ENCODE measurements at places on chromosomes 2 and 18. TPM values are rescaled to one million over a fixed set of nuclear protein-coding genes. Genes with fewer than 3 reads are reported as not detected.

GRCh38 chr2:240586919-240587800 lies 626 bp downstream of the CAPN10 start:
- no peak for DNase-seq

- peak; percentile 81 for DNase-seq
Measured at GRCh38 chr18:3012136-3013023, 564 bp downstream of the LPIN2 start.

- no peak for DNase-seq
Measured at GRCh38 chr2:159176555-159176954, 109.9 kb downstream of the WDSUB1 start.

ST8SIA5 gene
- 16.0 TPM for total RNA-seq

COLEC11 gene
- total RNA-seq = 25.1 TPM

DYNAP gene
- total RNA-seq = not detected

GRCh38 chr18:35460736-35461161 lies 37.0 kb downstream of the INO80C start:
- no peak for DNase-seq

DNA sequence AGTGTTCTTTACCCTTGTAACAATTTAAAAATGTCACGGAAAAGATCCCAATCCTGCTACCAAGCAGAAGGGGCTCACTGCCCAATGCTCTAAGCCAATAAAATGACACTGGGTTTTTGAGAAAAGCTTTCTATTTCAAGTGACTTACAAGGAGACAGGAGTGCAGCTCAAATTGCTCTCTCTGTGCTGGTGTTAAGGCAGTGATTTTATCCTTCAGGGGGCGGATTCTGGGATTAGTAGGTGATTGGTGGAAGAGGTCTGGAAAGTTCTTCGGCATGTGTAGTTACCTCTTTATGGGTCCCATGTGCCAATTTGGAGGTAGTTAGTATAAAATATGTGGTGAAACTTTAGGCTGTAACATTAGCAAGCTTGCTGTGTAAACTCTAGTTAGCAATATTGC lies 27.4 kb upstream of the MCM6 start:
- no peak for DNase-seq

- DNase-seq = no peak
Measured at GRCh38 chr2:178473931-178474330, 4.5 kb downstream of the FKBP7 start.

GRCh38 chr2:231393149-231394131 lies 2.1 kb upstream of the B3GNT7 start:
- DNase-seq = no peak

DNA sequence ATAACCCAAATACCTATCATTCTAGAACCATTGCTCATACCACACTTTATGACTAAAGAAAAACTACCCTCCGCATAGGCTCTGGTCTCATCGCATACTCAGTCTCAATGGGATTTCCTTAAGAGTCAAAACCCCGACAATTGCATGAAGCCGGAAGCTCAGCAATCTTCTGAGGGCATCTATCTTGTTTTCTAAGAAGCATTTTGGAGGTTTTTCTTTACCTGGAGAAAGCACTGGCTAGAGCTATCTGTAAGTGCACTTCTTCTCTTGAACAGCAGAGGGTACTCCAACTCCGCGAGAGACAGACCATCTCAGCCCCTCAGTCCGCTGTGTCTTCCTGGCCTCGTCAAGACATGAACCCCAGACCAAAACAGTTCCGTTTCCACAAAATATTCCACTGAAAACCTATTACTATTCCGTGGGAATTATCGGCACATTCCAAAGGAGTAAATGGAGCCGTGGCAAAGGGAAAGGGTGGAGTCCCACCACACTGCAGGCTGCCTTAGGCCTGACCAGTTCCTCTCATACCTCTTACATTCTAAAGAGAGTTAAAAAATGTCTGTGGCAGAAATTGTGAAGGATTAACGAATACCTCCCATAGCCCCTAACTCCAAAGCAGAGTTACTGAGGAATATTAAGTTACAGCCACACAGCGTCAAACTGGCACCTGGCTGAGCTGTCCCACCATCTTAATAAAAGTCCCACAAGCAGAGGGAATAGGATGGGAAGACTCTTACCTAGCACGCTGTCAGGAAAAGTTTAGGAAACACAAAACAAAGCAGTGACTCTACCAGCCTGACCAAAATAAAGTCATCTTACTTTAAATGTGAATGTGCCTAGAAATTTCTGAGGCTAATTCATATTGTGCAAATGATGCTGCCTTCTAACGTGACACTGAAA lies 325.6 kb upstream of the VRK2 start:
- peak; percentile 14 for DNase-seq

DNA sequence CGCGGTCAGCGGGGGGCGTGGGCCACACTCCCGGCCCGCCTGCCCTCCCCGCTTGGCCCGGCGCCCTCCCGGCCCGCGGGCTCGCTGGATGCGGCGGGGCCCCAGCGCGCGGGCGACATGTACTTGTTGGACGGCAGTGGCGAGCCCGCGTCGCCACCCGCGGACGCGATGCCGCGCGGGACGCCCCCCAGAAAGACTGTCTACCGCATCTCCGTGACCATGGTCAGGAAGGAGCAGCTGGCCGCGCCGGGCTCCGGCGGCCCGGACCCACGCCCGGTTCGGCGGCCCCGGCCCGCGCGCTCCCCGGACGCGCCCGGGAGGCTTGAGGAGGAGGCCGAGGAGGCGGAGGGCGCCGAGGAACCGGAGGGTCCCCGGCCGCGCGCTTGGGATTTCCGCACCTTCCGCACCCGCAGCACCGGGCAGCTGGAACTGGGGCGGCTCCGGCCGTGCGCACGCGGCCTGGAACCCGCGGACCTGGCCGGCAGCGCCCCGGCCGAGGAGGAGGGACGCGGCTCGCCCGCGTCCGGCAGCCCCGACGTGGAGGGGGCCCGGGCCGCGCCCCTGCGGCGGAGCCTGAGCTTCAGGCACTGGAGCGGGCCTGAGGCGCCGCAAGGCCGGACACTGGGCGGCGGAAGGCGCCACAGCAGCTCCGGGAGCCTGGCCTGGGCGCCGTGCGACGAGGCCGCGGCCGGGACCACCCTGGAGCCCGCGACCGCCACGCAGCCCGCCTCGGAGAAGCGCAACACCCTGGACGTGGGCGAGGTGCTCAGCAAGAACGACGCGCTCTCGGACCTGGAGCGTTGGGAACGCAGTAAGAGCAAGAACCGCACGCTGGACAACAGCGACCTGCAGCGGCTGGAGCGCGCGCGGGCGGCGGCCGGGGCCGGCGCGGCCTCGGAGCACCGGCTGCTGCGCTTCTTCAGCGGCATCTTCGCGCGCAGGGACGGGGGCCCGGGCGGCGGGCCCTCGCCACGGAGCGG lies 176.4 kb downstream of the AGAP1 start:
- DNase-seq = peak; percentile 83

CRYBA2 gene
- not detected for total RNA-seq

- DNase-seq = no peak
Measured at GRCh38 chr18:76960528-76961035, 138.2 kb downstream of the ZNF236 start.

CPS1 gene
- total RNA-seq = 2.5 TPM

- no peak for DNase-seq
Measured at GRCh38 chr2:110748489-110748867, 16.1 kb downstream of the ACOXL start.

DNA sequence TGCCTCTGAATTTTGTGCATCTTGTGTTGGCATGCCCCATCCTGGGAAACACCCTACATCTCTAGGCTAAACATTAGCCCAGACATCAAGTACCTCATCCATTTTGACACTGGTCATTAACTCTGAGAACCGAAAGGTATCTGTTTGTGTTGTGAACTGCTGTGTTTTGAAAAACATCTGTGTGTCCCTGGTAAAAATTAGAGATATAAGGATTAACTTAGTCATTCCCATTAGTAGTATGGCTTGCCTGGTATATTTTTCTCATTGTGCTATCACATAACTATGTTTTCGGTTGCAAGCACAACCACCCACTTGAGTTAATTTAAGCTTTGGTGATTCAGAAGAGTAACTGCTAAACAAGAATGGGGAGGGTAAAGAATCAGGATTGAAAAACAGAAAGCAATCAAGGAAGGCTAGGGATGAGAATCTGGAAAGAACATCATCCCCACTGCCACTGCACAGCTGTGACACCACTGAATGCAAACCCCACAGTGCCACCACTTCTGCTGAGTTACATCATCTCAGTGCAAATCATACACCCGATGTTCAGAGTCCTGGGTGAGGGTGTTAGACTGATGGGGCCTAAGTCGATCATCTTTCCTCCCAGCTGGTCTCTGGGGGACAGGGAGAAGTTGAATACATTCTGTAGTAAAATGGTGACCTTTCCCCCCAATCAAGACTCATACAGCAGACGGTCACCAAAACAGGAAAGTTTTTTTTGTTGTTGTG lies 234.0 kb downstream of the EPHA4 start:
- no peak for DNase-seq

FZD7 gene
- 15.2 TPM for total RNA-seq

- no peak for DNase-seq
Measured at GRCh38 chr2:109069331-109070194, 59.4 kb upstream of the SH3RF3 start.

DNA sequence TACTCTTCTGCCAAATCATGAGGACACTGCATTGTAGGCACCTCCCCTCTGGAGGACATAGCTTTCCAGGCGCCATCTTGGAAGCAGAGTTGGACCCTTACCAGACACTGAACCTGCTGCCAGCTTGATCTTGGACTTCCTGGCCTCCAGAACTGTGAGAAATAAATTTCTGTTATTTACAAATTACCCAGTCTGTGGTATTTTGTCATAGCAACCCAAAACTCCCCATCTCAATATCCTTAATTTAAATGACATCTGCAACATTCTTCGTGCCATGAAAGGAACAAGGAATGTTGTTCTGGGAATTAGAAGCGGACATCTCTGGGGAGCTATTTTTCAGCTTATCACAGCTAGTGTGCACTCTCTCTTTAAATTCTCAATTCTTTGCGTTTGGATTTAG lies 57.4 kb upstream of the CHRNA1 start:
- no peak for DNase-seq
